ENCODE measurements at places on chromosomes 1 and 21.

GRCh38 chr1:54464031-54464476 lies 57.9 kb upstream of the SSBP3 start:
- DNase-seq: peak; percentile 59

DNA sequence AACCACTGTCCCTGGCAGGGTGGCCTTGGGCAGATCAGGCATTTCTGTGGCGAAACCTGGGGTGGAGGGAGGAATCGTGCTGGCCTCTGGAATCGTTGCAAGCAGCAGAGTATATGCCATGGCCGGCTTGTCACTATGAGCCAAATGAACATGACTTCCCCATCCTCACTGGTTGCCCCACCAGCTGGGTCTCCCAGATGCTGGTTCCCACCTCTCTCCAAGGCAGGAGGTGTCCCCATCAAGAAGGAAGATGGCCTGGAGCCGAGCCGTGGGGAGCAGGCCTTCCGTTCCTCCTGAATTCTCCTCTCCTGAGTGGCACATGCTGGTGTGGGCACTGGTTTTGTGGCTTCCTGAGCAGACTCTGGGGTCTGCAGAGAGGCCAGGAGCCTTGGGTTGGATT lies 60.2 kb upstream of the ACTRT2 start:
- no peak for DNase-seq

DNA sequence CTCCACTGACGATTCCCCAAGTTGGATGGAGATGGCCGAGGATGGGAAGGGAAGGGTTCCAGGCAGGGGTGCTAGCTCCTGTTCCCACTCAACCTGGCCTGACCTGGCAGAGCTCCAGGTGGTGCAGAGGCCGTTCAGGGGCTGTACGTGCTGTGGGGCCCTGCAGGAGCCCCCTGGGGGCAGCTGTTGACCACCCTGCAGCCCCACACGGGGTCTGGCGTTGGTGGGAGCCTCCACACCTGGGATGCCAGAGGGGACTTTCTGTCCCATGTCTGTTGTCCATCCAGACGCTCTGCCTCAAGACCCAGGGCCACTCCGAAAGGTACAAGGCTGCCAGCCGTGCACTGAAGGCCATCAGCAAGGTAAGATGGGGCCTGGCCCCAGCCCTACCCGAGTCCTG lies 20.0 kb downstream of the ARHGEF16 start:
- DNase-seq: no peak

DNA sequence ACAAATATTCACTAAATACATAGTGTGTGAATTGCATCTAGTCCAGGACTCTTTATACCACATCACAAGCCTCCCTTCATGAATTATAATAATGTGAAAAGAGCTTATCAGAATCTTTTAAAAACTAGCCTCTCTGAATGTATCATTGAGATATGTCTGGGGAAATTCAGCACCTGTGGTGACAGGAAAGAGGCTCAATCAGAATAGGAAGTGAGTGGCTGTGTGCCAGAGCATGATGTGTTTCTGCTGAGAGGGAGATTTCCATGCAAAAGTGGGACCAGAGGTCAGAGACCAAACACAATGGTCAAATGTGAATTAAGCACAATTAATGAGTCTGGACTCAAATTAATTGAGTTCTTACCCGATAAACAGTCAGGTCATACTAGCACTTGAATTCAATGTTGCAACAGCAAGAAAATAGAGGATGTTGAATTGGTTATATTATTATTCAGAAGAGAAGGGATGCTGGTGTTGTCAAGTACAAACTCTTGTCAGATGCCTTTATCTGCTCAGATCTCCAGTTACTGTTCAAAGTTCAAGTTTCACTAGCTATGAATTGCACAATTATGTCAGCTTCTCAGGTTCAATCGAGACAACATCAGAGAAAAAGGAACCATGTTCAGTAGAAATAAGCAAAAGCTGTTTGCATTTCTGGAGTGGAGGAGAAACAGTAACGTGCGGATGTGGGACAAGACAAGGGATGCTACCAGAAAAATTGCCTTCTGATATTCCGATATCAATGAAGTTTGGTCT lies 226.2 kb downstream of the ZNF326 start:
- no peak for DNase-seq

GRCh38 chr1:116164604-116165368 lies 53.6 kb downstream of the MAB21L3 start:
- no peak for DNase-seq

DNA sequence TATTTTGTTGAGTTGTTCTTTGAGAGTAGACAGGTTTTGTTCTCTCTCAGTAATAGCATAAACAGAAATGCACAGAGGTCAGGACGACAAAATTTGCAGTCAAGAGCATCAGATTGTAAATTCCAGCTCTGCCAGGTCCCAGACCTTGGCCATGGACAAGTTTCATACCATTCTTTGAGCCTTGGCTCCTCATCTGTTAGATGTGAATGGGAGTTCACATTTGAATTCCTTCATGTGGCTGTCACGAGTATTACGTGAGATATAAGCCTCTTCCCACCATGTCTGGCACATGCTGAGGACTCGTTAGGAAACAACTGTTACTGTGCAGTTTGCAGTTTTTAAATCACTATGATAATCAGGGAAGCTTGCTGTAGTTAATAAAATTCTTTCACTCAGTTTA lies 93.2 kb upstream of the KCTD3 start:
- no peak for DNase-seq

DNA sequence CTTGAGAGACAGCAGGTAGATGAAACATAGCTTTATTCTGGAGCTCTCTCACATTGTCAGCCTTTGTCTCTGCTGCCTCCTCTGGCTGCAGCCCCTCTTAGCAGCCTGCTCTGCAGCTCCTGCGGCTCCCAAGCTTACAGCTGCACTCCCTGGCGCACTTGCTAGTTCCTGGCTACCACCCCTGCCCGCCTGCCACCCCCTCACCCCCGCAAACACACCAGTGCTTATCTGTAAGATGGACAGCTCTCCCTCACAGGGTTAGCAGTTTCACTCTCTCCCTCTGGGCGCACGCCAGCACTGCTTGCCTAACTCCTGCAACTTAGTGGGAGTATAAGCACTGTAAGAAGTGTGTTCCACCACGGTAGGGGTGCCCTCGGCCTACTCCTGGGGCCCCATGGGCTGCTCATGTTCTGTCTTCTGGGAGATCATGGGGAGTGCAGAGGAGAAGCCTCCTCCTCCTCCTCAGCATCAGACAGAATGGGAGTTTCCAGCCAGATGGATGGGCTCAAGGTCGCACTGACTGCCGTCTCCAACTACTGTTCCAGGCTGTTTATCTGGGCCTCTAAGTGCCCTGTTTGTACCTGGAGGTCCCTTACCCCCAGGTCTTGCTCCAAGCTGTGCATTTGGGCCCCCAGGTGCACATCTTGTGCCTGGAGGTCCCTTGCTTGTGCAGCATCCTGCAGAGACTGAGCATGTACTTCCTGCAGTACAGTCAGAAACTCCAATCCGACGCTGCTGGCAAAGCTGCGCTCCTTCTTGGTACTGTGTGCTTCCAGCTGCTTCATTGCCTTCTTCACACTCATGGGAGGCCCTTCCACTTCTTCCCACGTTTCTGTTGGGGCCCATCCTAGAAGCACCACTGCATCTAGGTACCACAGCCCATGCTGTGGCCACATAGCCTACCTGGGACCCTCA lies 1388.1 kb downstream of the AMY1C start:
- DNase-seq: no peak

DNA sequence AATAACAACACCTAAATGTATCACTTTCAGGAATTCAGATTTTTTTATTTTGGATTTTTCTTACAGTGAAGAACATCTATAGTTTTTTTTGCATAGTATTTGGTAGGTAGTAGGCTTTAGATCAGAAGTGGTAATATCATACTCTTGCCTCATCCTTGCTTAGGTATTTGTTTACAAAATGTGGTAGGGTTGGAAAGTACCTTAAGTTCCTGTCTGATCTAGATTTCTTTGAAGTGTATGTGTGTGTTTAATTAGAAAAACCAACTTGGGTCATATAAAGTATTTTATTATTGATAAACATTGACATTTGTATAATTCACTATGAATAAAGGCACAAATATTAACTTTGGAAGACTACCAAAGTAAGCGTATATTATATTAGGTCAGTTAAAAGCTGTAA lies 85.3 kb upstream of the GPR88 start:
- no peak for DNase-seq

DNA sequence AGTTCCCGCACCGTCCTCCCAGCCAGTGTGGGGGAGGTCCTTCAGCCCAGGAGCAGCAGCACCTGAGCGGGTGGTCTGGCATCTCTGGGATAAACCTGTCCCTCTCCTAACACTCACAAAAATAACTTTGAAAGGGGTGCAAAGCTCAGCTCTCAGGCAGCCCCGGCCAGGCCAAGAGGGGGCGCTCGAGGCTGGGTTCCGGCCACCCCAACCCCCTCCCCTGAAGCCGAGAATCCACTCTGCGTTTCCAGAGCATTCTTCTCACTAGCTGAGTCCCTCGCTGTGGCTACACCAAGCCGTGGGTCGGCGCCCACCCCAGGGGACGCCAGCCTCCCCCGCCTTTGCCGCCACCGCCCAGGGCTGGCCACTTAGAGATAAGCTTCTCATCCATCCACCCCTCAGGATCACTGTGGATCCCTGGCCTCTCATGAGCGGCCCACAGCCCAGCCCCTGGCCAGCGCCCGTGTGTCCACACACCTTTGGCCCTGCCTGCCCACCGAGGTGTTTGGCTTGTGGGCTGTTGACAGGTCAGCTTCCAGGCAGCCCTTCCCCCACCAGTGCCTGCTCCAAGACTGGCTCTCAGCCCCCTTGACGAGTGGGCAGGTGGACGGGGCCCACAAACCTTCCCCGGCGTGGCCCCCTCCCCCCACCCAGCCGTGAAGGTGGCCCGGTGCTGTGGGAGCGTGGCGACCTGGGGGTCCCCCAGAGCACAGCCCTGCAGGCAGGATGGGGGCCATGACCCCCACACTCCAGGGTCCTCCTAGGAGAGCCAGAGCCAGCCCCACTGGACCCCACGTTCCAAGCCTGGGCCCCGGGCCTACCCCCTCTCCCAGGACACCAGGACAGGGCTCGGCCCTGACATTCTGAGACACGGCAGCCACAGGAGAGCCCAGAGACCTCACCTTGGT lies 1.9 kb downstream of the FTCD start:
- peak; percentile 71 for DNase-seq

GRCh38 chr1:36594023-36594422 lies 111.3 kb upstream of the CSF3R start:
- no peak for DNase-seq

GRCh38 chr1:200909757-200910239 lies 15.1 kb downstream of the INAVA start:
- no peak for DNase-seq

DNA sequence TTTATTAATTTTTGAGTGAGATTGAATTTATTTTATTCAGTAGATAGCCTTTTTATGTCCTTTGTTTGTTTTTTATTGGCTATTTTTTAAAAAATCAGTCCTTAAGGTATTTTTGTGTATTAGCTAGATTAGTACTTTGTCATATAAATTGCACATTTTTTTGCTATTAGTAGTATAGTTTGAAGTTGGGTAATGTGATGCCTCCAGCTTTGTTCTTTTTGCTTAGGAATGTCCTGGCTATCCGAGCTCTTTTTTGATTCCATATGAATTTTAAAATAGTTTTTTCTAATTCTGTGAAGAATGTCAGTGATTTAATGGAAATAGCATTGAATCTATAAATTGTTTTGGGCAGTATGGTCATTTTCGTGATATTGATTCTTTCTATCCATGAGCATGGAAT lies 80.4 kb downstream of the MAN1A2 start:
- DNase-seq: no peak

DNA sequence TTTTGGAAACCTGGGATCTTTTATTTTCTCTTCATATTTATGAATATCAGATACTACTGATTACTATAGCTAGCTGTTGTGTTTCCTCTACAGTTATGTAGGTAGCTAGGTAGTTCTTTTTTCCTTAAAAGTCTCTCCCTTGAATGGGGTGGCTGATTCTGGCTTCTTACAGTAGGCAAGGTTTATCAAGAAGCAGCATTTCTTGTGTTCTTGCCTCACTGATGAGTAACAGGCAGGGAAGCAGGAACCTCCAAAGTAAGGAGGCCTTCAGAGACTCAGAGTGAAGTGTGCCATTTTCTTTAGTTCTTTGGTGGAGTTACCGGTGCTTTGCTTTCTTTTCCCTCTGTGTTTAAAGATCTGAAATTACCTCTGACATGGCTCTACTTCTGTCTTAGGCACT lies 56.0 kb downstream of the ZMYM4 start:
- DNase-seq: no peak

DNA sequence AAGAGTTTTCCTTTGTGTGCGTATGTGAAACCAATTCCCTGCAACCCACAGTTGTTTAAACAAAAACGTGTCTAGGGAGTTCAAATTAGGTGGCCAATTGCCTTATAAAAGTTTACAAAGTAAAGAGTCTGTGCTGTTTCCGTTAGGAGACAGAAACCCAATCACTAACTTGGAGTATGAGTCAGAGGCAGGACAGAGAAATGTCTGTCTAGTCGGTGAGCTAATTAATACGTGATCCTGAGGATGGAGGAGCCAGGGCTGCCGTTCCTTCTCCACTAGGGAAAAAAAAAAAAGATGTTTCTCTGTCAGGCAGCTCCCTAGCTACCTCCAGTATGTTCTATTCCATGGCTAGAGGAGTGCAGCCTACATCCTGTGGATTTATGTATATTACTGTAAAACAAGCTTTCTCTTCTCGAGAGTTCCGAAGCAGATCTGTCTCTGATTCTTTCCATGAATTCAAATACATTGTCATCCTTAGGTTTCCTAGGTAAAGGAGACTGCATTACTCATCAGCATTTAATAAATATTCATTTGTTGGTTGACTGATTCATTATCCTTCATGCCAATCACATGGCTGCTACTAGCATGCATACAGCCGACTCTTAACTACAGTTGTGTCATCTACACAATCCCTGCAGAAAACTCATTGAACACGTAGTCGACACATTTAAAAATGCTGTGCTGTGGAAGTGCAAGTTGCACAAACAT lies 430.6 kb downstream of the KIF26B start:
- DNase-seq: no peak

GRCh38 chr1:46800742-46801141 lies 1.9 kb downstream of the CYP4B1 start:
- DNase-seq: no peak

- DNase-seq: no peak
Observed at GRCh38 chr1:201955729-201956143, 433 bp downstream of the TIMM17A start.

- DNase-seq: no peak
Observed at GRCh38 chr1:107124694-107125093, 16.1 kb upstream of the NTNG1 start.
